ENCODE measurements at places on chromosomes 4 and X.

- DNase-seq = peak; percentile 8
These were observed 118.8 kb downstream of the GABRA2 start for GRCh38 chr4:46270986-46271596.

DNA sequence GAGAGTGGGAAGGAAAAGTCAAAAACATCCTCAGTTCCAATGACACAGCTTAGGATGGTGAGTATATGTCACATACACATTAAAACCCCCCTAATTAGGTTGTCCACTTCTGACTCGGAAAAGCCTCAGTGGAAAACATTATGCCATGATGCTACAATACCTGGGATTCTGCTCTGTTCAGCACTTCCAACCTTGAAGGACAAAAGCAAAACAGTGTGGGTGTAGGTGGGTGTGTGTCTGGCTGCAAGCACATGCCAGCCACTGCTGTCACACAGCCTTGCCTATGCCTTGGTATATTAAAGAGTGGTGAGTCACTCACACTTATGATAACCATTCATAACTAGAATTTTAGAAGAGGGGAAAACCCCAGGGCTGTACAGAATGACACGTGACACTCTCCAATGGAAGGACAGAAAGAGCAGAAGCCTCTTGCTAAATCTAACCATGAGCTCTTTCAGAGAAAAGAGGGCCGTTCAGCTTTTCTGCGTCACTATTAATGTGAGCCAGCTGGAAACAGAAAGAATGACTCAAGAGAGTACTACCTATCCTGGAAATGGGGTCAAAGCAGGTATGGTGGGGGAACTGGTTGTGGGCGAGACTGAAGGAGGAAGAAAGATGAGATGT is 159.6 kb downstream of the TET2 start:
- peak; percentile 17 for DNase-seq

DNA sequence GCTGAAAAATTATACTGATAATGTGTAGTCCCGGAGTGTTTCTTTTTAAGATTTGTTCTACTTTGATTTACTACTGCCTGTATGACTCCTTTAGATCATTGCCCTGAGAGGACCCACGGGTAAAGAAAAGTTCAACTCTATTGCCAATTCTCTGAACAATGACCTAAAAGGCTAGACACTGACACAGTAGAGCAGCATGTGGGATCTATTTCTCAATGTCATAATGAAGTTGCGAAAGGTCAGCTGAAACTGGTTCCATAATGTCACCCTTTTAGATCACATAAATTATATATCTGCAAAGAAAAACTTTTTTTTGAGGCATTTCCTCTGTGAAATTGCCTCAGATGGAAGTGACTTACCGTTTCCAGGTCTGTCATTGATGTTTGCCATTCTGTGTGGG is 67.4 kb downstream of the GLRB start:
- DNase-seq = no peak

DNA sequence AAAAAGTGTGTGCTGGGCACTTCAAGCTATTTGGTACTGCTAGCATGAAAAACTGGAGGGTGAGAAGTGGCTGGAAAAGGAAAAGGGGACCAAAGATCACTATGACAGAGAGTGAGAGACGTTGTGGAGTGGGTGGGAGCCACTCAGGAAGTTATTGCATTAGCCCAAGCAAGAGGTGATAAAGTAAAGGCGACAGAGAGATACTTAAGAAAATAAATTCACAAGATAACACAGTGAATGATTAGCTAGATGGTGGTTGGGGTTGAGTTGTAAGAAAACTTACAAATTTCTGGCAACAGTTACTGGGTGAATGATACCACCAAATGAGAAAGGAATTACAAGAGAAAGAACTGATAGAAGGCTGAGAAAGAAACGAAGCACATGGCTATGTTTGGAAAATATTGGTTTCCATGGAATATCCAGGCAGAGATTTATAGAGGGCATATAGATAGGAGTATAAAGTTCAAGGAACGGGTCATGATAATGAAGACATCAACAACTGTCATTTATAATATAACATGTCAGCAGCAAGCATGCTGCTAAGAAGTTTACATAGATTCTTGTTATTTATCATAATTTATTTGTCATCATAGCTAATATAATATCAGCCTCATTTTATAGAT is 60.7 kb downstream of the CASK start:
- no peak for DNase-seq

GRCh38 chr4:29459926-29460325 is 1260.2 kb upstream of the PCDH7 start:
- peak; percentile 24 for DNase-seq

DNA sequence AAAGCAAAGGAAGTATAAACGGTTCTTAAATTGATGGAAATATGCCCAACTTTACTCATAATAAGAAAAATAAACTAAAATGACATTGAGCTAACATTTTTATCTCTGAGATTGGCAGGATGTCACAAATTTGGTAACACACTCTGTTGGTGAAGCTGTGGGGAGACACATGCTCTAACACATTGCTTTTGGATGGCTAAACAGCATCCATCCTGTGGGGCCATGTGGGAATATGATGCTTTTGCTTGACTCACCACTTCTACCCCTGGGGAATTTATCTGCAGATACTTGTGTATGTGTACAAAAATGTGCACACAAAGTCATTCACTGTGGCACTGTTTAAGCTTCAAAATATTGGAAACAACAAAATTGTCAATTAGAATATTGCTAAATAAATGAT is 100.2 kb downstream of the ANAPC4 start:
- peak; percentile 27 for DNase-seq

GRCh38 chr4:173074501-173074946 is 94.1 kb upstream of the GALNT7 start:
- peak; percentile 95 for DNase-seq

GRCh38 chr4:1255151-1255550 is 6.2 kb upstream of the CTBP1 start:
- peak; percentile 50 for DNase-seq

- no peak for DNase-seq
These were observed 189.6 kb downstream of the PACRGL start for GRCh38 chr4:20889901-20890300.

DNA sequence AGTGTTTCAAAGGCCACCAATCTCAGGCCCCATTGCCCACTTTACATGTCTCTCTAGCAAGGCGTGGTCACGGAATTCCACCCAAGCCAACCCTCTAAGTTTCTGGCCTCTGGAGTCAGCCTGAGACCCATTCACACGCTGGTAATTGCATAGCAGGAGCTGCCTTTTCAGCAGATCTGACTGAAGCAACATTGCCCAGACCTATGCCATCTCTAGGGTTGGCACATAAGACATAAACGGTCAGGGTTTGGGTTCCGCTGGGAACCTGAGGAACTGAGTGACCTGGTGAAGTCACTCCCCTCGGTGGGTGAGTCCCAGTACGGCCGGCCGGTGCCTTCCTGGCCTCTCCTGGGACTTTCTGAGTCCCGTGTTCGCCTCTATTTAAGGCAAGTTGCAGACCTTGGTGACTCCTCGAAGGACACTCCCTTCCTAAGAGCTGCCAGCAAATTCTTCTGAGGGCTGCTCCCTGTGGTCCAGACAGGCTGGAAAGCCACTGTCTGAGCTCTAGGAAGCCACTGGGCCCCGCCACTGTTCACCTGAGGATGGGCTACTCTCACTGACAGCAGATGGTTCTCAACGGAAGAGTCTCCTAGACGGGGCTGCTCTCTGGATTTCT is 15.9 kb downstream of the CTAG1A start:
- DNase-seq = peak; percentile 61

- DNase-seq = no peak
These were observed 81.3 kb upstream of the TMEM33 start for GRCh38 chr4:41853973-41854372.
